ENCODE measurements at places on chromosomes 11 and 22. TPM values are rescaled to one million over a fixed set of nuclear protein-coding genes. Genes with fewer than 3 reads are reported as not detected.

GRCh38 chr11:78802058-78802761 is 227.5 kb upstream of the NARS2 start:
- no peak for DNase-seq

- no peak for DNase-seq
These were observed 56.2 kb downstream of the NFAM1 start for GRCh38 chr22:42375982-42376381.

DNA sequence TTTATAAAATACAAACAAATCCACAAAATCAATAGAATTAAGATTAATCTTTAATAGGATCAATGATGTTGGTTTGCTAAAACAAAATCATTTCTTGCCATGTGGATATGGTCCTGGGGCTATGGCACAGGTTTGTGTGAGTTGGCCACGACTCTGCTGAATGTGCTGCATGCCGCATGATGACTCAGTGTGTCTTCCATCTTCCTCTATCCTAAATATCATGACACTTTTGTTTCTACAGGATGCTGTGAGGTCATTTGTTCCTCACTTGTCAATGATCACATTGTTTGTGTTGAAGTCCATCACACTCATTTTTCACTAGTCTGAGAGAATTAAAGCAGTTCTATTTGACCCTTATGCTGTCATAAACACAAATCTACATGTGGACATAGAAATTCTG is 167.2 kb upstream of the ZBED5 start:
- DNase-seq, result no peak

The ADM gene
- polyA plus RNA-seq, result 47.2 TPM

GRCh38 chr11:65553301-65554001 is 4.7 kb downstream of the LTBP3 start:
- DNase-seq, result no peak

The SMC1B gene
- not detected for polyA plus RNA-seq

DNA sequence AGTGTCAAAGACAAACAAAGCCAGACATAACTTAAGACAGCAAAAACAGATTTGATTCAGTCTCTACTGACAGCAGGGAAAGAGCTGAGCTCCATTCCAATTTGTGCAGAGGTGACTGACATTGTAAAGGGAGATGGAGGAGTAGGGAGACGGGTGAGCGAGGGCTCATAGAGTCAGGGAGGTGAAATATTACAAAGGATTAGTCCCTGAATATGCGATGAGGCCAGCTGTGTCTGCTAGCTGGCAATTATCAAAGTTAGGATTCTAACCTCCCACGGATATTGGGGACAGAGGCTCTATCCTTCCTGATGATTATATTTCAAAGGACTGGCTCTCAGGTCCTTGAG is 8.3 kb downstream of the PLAAT2 start:
- DNase-seq, result no peak

The MMP20 gene
- polyA plus RNA-seq, result not detected

The LRRC32 gene
- 39.9 TPM for polyA plus RNA-seq

DNA sequence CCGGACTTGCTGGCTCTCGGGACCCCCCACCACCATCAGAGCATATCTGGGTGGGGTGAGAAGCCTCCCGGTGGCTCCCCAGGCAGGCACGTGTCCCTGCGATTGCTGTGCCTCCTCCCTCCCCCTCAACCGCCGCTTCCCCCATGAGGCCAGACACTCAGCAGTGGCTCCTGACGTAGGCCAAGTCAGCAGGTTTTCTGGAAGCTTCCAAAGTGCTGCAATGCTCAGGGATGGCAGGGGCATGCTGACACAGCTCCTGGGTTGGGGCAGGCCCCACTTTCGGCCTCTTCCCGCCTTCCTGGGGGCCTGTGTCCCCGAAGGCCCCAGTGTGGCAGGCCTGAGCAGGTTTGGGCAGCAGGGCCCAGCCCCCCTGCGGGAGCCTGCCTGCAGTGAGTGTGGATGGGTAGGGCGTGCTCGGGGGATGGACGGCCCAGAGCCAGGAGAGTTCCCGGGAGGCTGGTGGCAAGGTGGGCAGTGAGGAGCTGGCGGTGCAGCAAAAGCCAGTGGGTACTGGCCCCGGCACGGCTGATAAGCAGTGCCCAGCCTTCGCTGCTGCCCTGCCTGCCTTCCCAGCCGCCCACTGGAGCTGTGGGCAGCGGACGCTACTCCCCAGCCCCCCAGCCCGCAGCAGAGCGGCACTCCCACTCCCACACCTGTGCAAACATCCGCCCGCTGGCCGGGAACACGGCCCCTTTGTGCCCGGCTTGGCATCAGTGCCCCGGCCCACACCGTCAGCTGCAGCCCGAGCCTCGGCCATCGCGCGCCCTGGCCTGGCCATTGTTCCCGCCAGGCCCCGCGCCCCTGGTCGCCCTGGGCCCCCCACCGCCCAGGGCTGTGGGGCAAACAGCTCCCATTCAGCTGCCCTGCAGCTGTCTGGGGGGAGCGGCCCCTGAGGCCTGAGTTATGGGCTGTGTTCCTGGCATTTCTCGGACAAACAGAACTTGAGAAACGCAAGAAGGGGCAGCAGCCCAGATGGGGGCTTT is 125.0 kb downstream of the KCNQ1OT1 start:
- no peak for DNase-seq

GRCh38 chr11:72039856-72040401 is 40.4 kb downstream of the NUMA1 start:
- peak; percentile 48 for DNase-seq

The MMP11 gene
- 11.4 TPM for polyA plus RNA-seq

DNA sequence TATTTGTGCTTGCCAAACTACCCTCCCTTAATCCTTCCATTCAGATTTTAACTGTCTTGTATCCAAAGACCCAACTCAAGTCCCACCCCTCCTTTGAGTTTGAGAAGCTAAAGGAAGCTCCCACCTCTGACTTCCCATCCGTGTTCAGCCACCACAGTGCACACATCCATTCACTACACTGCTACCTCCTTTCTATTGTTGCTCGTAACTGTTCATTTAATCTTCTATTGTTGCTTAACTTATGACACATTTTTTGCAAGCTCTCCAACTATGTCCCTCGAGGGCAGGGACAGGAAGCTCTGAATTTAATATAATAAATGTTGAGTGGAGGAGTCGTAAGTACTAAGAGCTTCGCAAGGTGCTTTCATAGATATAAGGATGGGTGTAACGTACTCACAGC is 10.4 kb downstream of the LARGE1 start:
- DNase-seq, result no peak

DNA sequence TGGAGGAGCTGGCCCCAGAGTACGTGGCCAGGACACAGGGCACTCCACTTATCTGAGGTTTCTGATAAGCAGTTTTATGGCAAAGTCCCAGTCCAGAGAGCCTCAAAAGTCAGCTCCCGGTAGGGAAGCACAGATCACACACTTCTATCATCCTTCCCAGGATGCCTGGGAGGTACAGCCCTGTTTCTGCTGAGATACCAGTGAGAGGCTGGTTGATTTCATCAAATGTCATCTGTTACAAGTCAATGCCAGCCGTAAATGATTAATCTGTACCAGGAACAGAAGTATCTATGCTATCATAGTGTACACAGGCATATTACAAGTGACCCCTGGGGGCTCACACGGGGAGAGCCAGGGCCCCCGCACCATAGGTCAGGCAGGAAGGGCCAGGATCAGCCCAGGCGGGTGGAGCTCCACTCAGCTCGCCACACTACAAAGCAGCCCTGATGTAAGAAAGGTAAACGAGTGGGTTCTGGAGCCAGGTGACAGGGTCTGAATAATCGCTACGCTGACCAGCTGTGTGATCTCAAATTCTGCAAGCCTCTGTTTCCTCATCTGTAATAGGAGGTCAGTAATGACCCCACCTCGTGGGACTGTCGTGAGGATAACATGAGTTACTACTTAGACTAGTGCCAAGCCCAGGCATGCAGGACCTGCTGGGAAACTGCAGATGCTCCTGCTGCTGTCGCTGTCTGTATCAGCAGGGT is 17.6 kb downstream of the PLA2G6 start:
- DNase-seq, result no peak

The CDK2AP2 gene
- 3.8 TPM for polyA plus RNA-seq

The OR52I2 gene
- polyA plus RNA-seq, result not detected

The CARD18 gene
- not detected for polyA plus RNA-seq

The BDNF gene
- 0.77 TPM for polyA plus RNA-seq

The C11orf54 gene
- polyA plus RNA-seq, result 38.6 TPM

- no peak for DNase-seq
These were observed 101.1 kb upstream of the IGLL5 start for GRCh38 chr22:22786301-22787115.

The PAMR1 gene
- 1.2 TPM for polyA plus RNA-seq

DNA sequence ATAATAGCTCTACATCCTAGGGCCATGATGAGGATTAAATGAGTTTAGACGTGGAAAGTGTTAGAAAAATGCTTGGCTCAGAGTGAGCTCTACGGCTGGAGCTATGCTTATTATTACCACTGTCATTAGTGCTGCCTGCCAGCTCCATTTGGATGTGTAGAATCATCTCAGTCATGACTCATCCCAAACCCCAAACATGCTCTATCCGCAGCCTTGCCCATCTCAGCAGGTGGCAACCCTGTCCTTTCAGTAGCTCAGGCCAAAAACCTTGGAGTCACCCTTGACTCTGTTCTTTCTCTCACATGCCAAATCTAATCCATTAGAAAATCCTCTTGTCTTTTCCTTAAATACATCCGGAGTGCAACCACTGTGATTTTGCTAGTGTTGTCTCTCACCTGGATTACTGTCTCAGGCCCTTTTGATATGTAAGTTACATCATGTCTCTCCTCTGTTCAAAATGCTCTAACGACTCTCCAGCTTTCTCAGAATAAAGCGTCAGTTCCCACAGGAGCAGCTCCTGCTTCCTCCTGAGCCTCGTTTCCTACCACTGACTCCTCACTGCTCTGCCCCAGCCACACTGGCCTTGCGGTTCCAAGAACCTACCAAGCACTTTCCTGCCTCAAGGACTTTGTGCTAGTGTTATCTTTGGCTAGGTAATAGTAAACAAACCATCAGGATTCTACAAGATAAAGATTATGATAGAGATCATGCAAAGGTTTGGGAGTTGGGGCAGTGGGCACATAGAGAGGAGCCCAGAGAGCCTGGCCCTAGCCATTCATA is 10.5 kb upstream of the CHRM1 start:
- no peak for DNase-seq

DNA sequence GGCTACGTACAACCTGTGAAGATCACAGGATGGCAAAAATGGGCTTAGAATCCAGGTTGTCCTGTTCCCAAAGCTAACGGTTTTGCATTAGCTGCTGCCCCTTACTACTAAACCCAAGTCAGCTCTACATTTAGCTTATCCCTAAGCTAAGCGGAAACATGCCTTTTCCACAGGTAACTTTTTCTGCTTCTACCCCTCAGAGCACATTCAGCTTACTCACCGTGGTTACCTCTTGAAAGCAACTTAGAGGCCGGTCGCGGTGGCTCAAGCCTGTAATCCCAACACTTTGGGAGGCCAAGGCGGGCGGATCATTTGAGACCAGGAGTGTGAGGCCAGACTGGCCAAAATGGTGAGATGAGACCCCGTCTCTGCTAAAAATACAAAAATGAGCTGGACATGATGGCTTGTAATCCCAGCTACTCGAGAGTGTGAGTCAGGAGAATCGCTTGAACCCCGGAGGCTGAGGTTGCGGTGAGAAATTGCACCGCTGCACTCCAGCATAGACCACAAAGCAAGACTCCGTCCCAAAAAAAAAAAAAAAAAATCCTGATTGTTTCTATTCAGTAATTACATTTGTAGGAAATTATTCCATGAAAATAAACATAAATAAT is 790 bp upstream of the TMEM41B start:
- DNase-seq, result no peak

- no peak for DNase-seq
These were observed 141.4 kb downstream of the FBXO7 start for GRCh38 chr22:32615874-32616564.

GRCh38 chr22:28771195-28771791 is 1.2 kb upstream of the CCDC117 start:
- DNase-seq, result no peak

- DNase-seq, result no peak
These were observed 27.7 kb upstream of the PARVB start for GRCh38 chr22:43996170-43996980.

GRCh38 chr11:65478388-65479183 is 20.3 kb upstream of the MALAT1 start:
- DNase-seq, result peak; percentile 91

DNA sequence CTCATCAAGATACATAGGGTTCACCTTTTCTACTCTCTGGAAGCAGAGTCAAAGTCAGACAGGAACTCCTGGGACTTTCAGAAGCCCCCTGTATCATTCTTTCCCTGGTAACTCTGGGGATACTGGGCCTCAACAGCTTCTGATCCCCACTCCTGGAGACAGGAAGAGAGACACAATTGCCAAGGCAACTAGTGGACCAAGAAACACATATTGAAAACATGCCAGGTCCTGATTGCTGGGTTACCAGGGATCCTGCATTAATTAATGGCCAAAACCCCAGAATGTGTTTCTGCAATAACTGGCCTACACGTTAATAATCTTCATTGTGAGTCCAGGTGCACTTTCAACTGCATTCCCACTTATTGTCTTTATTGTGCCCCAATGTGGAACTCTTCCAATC is 260.8 kb upstream of the POU2AF2 start:
- no peak for DNase-seq

GRCh38 chr11:116492600-116492999 is 280.2 kb downstream of the BUD13 start:
- no peak for DNase-seq

The NLRP14 gene
- 0.15 TPM for polyA plus RNA-seq

- DNase-seq, result no peak
These were observed 26.9 kb downstream of the RNF214 start for GRCh38 chr11:117259417-117259816.

DNA sequence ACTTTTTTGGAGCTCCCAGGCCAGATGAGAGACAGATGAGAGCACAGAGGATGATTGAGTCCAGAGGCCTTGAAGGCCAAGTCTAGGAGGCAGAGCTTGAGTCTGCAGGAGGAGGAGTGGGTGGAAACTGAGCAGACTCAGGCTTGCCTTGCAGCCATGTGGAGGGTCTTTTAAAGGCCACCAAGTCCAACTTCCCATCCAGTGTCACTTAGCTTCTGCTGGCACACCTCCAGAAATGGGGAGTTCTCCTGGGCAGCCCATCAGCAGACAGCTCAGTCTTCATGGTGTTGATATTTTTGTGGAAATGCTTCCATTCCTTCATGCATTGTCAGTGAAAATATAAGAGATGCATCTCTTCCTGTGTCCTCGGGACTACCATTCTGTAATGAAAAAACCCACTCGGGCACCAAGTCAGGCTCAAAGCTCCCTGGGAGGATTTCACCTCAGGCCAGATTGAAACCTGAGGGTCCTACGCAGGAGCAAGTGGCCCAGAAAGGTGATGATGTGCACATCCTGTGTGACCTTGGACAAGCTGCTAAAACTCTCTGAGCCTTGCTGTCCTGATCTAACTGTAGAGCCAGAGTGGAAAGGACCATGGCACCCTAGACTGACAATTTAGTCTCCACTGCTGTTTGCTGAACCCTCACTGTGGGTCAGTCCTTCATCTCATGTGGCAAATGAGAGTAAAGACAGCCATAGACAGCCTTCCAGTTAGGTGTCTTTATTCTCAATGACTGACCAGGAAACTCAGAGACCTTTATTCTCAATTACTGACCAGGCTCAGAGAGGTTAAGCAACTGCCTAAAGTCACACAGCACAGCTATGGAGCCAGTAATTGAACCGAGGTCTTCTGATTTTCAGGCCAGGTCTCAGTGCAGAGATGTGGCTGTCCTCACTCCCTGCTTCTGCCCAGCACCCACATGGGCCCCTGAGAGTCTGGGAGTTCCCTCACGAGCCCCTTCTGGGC is 2.9 kb upstream of the LRRC32 start:
- DNase-seq, result no peak

The RNF215 gene
- 13.6 TPM for polyA plus RNA-seq

The AGBL2 gene
- 2.0 TPM for polyA plus RNA-seq

The ARRB1 gene
- polyA plus RNA-seq, result 27.2 TPM

- DNase-seq, result no peak
These were observed 34.1 kb downstream of the SGSM3 start for GRCh38 chr22:40404251-40405177.

The OR52A1 gene
- not detected for polyA plus RNA-seq

The FOLR2 gene
- polyA plus RNA-seq, result 15.5 TPM

- DNase-seq, result no peak
These were observed 10.7 kb upstream of the PEX26 start for GRCh38 chr22:18067121-18067520.

Measured in ovary (tissue), 10 donors.